Hypothalamus (tissue), 51 donors: ENCODE measurements at places on chromosomes 5 and 9.

- no peak for DNase-seq
These were observed 69.0 kb downstream of the WNK2 start for GRCh38 chr9:93252781-93253530.

GRCh38 chr9:127976498-127976897, 4.3 kb downstream of the EEIG1 start:
- DNase-seq: no peak

DNA sequence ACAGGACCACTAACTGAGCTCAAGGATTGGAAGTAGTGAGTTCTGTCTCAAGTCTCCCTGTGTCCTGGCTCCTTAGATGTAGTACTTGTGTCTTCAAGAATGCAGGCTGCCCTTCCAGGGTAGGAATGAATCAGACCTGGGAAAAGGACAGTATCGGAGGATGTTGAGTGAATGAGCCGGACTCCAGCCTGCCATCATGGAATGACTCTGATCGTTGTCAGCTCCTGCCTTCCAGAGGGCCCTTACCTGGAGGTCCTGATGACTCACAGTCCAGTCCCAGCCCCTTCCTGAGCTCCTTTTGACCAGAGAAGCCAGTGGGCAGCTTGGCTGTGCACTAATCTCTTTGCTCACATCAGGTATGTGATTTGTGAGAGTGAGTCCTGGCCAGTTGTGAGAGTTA, 161.1 kb downstream of the TRPM6 start:
- no peak for DNase-seq

DNA sequence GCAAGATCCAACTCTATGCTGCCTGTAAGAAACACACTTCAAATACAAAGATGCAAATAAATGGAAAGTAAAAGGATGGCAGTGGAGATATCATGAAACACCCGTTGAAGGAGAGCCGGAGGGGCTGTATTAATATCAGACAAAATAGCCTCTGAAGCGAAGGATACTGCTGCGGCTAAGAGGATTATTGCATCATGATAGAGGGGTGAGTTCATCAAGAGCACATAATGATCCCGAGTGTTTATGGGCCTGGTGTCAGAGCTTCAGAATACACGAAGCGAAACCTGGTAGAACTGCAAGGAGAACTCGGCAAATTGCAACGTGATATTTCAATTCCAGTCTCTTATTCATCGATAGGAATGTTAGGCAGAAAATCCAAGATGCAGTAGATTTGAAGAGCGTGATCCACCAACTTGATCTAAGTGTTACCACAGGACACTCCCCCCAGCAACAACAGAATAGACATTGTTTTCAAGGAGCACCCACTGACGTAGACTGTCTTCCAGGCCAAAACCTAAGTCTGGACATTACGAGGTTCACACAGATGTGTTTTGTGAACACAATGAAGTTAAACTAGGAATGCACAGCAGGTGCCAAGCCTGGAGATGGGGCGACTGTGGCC, 27.7 kb upstream of the QSOX2 start:
- DNase-seq: no peak

DNA sequence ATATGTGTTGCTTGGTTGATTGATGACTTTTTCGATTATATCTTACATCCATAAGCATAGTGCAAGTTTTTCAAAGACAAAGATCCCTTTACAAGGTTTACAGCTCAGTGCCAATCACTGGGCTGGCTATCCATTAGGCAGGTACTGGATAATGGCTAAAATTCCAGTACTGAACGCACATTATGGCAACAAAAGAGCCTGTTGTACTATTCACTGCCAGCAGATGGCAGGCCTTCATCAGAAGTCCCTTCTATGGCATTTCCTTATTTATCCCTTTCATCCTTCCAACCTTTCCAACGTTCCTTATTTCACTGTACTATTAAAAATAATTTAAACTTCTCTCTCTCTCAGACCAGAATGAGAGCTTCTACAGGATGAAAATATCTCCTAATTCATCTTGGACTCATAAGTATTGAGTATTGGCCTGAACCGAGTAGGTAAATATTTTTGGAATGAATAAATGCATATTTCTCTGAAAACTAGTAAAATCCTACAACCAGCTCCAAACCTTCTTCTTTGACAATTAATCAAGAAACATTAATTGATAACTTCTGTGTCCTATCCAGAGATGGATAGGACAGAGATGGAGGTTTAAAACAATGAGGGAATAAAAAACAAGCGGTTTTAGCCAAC, 6.7 kb upstream of the WNT8A start:
- DNase-seq: no peak

DNA sequence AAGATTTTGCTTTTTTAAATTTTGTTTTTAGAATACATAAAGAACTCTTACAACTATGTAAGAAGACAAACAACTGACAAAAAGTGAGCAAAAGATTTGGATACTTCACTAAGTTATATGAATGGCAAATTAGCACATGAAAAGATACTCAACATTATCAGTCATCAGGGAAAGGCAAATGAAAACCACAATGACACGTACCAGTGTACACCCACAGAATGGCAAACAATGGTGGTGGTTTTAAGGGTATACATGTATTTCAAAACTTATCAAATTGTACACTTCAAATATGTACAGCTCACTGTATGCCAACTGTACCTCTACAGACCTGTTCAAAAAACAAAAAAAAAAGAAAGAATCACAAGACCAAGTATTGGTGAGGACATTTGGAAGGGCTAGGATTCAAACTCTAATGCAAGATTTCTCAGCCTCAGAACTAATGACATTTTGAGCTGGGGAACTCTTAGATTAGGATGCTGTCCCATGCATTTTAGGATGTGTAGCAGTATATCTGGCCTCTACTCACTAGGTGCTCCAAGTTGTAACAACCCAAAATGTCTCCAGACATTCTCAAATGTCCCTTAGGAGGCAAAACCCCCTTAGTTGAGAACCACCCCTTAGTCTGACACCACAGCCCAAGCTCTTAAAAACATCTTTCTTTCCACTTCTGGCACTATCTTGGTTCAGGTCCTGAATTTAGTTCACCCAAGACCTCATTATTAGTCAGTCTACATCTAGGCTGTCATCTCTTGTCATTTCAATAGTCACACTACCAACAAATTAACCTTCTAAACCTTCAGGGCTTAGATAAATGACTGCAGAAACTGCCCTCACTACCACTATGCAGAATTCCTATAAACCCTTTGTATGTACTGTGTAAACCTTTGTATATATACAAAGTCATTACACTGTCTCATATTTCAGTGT, 9.7 kb downstream of the SCAI start:
- no peak for DNase-seq

DNA sequence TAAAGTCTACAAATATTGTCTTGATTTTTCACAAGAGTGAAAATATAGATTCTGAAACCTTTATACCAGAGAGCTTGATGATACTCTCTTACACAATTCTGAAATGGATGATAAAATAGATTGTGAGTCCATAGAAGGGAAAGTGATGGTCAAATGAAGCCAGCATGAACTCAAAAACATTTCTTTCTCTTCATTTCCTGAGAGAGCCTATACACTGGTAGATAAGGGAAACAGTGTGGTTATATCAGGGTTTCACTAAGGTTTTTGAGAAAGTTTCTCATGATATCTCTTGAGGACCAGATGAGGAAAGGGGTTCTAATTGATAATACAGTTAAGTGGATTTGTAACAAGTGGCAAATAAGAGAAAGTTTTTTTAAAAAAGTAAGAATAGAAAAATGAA, 254.1 kb downstream of the PJA2 start:
- no peak for DNase-seq

DNA sequence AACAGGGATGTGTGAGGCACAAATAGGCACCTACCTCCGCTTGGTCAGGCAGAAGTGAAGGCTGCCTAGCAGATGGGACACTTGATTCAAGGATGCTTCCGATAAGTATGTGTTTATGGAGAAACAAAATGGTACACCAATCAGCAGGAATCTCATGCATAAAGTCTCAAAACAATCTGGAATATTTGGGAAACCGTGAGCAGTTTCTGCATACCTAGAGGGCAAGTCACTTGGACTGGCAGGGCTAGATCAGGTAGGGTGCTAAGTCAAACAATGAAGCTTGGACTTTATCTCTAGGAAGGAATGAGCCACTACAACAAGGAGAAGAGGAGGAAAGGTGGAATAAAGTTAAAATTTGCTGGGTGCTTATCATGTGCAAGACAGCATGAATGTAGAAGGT, 5.5 kb downstream of the EPB41L4A start:
- DNase-seq: no peak

GRCh38 chr5:35281613-35282012, 51.3 kb upstream of the PRLR start:
- DNase-seq: no peak

GRCh38 chr9:84827216-84827765, 157.8 kb downstream of the NTRK2 start:
- no peak for DNase-seq

DNA sequence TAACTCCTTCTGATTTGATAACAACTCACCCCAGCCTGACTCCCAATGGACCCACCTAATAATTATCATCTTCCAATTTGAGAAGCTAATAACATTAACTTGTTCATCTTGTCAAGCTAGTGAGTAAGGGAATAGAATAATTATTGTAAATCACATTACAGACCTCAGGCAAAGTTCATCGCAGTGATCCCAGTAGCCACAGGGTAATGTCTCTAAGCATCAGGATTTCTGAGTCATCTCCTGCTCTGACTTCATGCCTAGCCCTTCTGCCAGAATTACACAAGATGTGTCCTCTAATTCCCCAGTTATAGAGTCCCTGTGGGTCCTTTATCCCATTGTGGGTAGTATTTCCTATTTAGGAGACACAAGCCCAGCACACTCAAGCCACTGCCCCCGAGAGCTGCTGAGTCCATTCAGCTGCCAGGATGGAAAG, 365.7 kb downstream of the DEPDC1B start:
- no peak for DNase-seq

DNA sequence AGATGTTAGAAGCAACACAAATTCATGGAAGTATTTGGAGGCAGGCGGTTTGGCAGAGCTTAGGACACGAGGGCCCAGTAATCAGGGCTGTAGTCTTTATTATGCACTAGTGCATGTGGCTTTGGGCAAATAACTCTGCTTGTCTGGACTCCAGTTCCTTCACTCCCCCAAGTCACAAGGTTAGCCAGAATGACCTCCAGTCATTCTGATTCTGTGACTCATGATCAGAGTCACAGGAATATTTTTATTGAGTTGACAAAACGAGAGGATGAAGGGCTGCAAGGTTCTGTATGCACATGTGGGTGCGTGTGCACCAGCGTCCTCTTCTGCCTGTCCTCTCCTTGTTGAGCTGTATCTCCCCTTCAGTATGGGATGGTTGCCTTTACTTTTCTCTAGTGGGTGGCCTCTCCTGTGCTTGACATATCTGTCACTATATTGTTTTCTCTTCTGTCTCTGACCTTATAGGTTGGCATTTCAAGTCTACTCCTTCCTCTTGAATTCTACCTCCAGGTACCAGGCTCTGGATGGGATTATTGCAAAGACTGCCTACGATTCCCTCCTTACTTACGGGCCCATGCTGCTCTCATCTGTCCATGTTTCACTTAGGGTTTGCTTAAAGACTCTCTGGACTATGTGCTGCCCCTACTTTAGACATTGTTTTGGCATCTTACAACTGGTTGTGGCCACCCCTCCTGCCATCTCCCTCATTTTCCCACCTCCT, 94.6 kb downstream of the KDM4C start:
- no peak for DNase-seq

- no peak for DNase-seq
These were observed 321.0 kb upstream of the TRPC7 start for GRCh38 chr5:136686192-136686872.

GRCh38 chr5:139760066-139761056, 35.2 kb upstream of the PSD2 start:
- DNase-seq: no peak

- DNase-seq: no peak
These were observed 14.7 kb upstream of the TDRD7 start for GRCh38 chr9:97397220-97397619.

- no peak for DNase-seq
These were observed 2.5 kb downstream of the CXXC5 start for GRCh38 chr5:139650689-139651042.

- DNase-seq: no peak
These were observed 126.7 kb downstream of the C9orf50 start for GRCh38 chr9:129494113-129494789.

GRCh38 chr9:133248726-133249295, 26.2 kb downstream of the ABO start:
- no peak for DNase-seq

DNA sequence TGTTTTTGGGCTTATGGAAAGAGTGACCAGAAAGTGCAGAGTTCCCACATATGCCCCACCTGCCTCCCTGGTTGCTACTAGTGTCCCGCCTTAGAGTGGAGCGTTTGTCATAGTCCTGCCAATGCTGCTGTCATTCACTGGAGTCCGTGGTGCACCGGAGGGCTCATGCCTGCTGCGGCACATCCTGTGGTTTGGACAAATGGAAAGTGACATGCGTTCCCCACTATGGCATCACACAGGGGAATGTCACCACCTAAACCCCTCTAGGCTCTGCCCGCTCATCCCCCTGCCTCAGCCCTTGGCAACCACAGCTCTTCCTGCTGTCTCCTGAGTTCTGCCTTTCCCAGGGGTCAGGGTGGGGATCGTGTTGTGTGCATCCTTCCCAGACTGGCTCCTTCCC, 29.2 kb downstream of the IRX4 start:
- DNase-seq: no peak

DNA sequence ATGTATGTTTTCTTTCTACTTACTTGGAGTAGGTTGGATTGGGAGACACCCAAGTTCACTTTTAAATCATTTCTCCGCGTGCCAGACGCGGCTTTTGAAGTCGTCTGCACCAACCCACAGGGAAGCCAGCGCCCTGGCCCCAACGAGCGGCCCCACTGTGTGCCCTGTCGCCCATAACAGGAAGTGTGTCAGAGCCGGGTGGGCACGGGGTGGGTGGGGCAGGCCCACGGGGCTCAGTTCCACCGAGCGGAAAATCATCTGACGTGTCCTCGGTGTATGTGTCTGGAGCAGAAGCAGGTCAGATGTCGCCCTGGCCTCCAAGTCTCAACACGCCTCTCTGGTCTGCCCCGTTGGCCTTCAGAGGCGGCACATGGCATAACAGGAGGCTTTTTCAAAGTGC, 22.7 kb upstream of the SMIM23 start:
- DNase-seq: no peak

GRCh38 chr9:129901993-129902739, 66.9 kb downstream of the USP20 start:
- no peak for DNase-seq

DNA sequence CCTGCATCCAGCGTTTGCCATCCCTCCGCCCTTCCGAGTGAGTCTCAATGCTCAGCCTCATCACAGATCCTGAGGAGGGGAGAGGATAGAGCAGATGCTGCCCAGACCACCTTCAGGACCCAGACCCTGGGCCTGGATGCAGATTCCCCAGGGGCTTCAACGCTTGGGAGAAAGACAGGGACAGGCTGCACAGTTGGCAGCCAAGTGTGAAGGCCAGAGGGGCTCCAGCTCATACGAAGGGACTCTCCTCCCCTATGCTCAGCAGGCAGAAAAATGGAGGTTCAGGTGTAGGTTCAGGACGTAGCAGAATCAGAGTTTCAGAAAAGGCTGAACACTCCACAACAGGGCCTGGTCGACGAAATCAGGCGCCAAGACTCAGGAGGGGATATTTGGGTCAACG, 378.5 kb upstream of the IRX1 start:
- no peak for DNase-seq

- no peak for DNase-seq
These were observed 111.2 kb downstream of the LMNB1 start for GRCh38 chr5:126888175-126888574.

GRCh38 chr5:80291761-80292160, 28.0 kb upstream of the SPZ1 start:
- DNase-seq: no peak

- DNase-seq: no peak
These were observed 162.7 kb downstream of the ZNF608 start for GRCh38 chr5:124583469-124584350.
